Skeletal muscle cell (primary cell): ENCODE measurements at places on chromosomes 2 and 18.

DNA sequence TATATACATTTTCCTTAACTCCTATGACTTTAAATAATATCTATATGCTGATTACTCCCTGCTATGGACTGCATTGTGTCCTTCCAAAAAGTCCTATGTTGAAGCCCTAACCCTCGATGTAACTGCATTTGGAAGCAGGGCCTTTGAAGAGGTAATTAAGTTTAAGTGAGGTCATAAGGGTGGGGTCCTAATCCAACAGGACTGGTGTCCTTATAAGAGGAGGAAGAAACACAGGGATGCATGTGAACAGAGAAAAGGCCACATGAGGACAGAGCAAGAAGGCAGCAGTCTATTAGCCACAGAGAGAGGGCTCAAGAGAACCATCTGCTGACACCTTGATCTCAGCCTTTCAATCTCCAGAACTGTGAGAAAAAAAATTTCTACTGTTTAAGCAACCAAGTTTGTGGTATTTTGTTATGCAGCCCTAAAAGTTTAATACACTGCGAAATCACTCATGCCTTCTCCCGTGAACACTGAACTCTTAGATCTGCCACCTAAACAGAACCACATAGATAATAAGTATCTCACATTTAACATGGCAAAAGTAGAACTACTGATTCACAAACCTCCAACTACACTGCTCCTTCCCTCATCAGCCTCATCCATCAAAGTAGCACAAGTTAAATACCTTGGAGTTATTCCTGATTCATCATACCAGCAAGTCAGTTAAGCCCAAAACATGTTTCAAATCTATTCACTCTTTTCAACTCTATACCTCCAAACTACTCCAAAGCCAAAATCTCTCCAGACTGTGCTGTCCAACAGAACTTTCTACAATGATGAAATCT, 65.4 kb downstream of the HIBCH start:
- DNase-seq = no peak

GRCh38 chr2:238527565-238527964, 100.8 kb downstream of the ASB1 start:
- DNase-seq = no peak

GRCh38 chr18:49537232-49537896, 24.5 kb upstream of the LIPG start:
- DNase-seq = no peak

DNA sequence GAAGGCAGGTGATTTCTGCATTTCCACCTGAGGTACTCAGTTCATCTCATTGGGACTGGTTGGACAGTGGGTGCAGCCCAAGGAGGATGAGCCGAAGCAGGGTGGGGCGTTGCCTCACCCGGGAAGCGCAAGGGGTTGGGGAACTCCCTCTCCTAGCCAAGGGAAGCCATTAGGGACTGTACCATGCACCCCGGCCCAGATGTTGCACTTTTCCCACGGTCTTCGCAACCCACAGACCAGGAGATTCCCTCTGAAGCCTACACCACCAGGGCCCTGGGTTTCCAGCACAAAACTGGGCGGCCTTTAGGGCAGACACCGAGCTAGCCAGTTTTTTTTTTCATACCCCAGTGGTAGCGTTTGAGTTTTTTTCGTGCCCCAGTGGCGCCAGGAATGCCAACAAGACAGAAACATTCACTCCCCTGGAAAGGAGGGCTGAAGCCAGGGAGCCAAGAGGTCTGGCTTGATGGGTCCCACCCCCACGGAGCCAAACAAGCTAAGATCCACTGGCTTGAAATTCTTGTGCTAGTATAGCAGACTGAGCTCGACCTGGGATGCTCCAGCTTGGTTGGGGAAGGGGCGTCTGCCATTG, 75.9 kb upstream of the RANBP2 start:
- no peak for DNase-seq

DNA sequence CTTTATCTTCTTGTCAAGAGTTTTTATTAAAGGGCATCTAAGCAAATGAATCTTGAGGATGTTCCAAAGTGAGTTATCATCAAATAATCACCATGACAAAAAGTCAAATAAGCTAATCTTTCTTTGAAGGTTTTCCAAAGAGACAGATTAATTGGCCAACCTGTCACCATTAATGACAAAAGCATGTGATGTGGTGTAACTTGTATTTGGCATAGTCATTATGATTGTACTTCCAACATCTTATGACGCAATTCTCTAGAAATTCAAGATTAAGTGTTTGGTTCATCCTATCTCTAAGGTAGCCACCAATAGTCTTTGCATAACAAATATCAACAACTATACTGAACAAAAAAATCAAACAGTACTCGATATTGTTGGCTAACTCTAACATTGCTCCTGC, 28.6 kb downstream of the RBMS1 start:
- no peak for DNase-seq
